ENCODE measurements at places on chromosomes 6 and 20.

- peak; percentile 85 for DNase-seq
- no peaks in the 10 kb centered on the region for H3K36me3 ChIP-seq
- H3K4me3 ChIP-seq = peak overlapping the region; percentile 59
- peaks cover 96% of the 10 kb centered on the region for H3K4me1 ChIP-seq
- H3K27ac ChIP-seq = peak overlapping the region; percentile 66
- no peaks in the 10 kb centered on the region for H3K27me3 ChIP-seq
These were observed 25.3 kb downstream of the RIPOR2 start for GRCh38 chr6:24910331-24910960.

- no peak for DNase-seq
- no peaks in the 10 kb centered on the region for H3K4me1 ChIP-seq
- no peak overlapping the region for H3K4me3 ChIP-seq
- no peaks in the 10 kb centered on the region for H3K36me3 ChIP-seq
These were observed 267.6 kb upstream of the PRND start for GRCh38 chr20:4454111-4454510.

- DNase-seq = no peak
- H3K4me3 ChIP-seq = no peak overlapping the region
- H3K27me3 ChIP-seq = no peaks in the 10 kb centered on the region
- no peak overlapping the region for H3K27ac ChIP-seq
These were observed 52.2 kb downstream of the ZMYND8 start for GRCh38 chr20:47304287-47304686.

DNA sequence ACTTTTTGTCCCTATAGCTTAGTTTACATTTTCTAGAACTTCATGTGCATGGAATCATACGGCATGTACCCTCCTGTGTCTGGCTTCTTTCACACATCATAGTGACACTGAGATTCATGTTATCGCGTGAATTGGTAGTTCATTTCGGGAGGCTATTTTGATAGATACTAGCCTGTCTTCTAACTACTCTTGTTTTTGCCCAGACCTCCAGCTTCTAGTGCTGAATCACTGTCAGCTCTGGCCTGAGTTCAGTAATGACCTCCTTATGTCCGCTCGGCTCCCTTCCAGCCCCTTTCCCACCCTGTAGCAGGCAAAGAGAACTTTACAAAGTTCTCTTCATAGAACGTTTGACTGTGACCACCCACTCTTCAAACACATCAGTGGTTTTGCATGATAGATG, 14.1 kb downstream of the MYBL2 start:
- H3K27me3 ChIP-seq = no peaks in the 10 kb centered on the region
- H3K36me3 ChIP-seq = peaks cover 6% of the 10 kb centered on the region
- peak overlapping the region; percentile 98 for H3K27ac ChIP-seq

GRCh38 chr6:110035321-110035720, 57.2 kb downstream of the GPR6 start:
- H3K27me3 ChIP-seq = no peaks in the 10 kb centered on the region
- DNase-seq = no peak
- no peaks in the 10 kb centered on the region for H3K4me1 ChIP-seq
- H3K36me3 ChIP-seq = no peaks in the 10 kb centered on the region
- H3K4me3 ChIP-seq = no peak overlapping the region
- H3K27ac ChIP-seq = no peak overlapping the region

- H3K27me3 ChIP-seq = no peaks in the 10 kb centered on the region
- no peak for DNase-seq
- no peak overlapping the region for H3K4me3 ChIP-seq
- H3K36me3 ChIP-seq = no peaks in the 10 kb centered on the region
- H3K4me1 ChIP-seq = no peaks in the 10 kb centered on the region
These were observed 439.2 kb downstream of the C6orf118 start for GRCh38 chr6:164870164-164870563.

DNA sequence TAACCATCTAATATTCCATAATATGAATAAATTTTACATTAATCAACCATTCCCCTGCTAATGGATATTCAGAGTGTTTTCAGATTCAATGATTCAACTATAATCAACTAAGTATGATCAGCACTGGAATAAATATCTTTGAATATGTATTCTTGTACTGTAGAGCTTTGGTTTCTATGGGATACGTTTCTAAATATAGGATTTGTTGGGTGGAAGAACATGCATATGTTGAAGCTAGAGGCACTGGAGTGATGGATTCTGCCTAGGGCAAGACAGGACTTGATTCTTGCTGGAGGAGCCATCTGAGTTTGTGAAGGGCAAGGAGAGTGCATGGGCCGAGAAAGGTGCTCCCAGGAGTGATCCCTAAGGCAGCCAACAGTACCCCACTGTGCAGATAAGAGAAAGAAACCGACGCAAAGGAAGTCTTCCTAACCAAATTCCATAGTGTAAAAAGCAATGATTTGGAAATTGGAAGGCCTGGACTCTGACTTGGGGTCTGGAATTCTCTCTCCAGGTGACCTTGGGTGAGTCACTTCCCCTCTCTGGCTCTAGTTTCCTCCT, 418.7 kb downstream of the PREX1 start:
- H3K27me3 ChIP-seq = no peaks in the 10 kb centered on the region
- no peak for DNase-seq

- no peak overlapping the region for H3K4me3 ChIP-seq
- DNase-seq = no peak
- H3K36me3 ChIP-seq = no peaks in the 10 kb centered on the region
- H3K27me3 ChIP-seq = no peaks in the 10 kb centered on the region
- peaks cover 20% of the 10 kb centered on the region for H3K4me1 ChIP-seq
These were observed 85.2 kb downstream of the TNFAIP3 start for GRCh38 chr6:137952247-137952646.

DNA sequence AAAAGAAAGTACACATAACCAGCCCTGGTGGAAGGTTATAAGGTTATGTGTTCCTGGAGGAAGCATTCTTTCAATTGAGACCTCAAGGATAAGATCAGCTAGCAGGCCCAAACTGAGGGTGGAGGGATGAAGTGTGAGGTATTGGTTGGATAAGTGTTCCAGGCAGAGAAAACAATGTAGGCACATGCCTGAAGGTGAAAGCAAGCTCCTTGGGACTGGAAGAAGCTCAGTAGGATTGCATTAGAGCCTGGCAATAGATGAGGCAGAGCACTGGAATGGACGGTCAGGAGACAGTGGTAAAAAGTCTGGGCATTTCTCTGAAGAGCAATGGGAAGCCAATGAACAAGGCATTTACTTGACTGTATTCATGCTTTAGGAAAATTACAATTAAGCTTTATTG, 89.9 kb upstream of the SHLD1 start:
- H3K4me1 ChIP-seq = peaks cover 36% of the 10 kb centered on the region
- no peaks in the 10 kb centered on the region for H3K27me3 ChIP-seq
- no peaks in the 10 kb centered on the region for H3K36me3 ChIP-seq
- H3K27ac ChIP-seq = no peak overlapping the region

DNA sequence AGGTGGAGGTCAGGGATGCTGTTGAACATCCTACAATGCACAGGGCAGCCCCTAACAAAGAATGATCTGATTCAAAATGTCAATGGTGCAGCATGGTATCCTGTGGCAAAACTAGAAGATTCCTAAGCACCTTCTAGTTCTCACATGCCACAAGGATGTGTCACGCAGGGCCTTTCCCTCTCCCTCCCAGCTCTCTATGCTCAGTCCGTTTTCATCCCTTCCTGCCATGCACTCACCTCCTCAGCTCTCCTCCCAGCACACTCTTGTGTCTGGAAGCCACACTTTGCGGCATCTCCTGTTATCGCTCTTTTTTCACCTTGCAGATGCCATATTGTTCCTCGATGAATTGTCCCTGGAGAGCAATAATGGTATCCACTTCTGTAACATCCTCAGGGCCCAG, 263.4 kb downstream of the CDC5L start:
- H3K4me1 ChIP-seq = no peaks in the 10 kb centered on the region
- no peaks in the 10 kb centered on the region for H3K36me3 ChIP-seq
- no peak overlapping the region for H3K27ac ChIP-seq
- DNase-seq = no peak

DNA sequence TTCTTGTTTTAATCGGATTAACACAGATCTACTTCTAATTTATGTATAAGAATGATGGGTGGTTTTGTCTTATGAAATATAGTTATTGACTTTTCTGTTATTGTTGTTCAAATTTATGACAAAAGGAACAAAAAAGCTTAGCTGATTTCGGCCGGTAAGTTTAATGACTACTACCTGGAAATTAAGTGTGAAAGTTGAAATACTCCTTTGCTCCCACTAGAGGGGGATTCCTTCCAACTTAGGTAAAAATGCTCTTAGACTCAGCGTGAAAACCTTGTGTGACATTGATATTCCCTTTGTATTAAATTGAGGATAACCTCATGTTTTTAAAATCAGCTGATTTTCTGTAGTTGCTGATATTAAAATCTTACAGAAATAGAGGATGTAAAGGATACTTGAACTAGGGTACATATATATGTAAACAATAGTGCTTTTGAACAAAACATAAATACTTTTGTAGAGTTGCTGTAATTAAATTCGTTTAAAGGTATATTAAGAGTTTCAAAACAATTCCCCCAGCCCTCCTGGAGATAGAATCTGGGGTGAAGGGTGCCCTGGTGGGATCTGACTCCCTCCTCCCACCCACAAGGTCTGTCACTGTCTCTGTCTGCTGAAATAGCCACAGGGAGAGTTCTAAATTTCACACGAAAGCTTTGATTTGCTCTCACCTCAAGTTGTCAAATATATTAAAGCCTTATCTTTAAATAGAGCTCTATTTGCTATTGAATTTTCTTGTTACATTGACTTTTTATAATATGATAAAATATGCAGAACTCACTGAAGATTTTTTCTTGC, 257.5 kb downstream of the ARID1B start:
- H3K4me3 ChIP-seq = no peak overlapping the region
- H3K4me1 ChIP-seq = peaks cover 25% of the 10 kb centered on the region
- peaks cover 1% of the 10 kb centered on the region for H3K36me3 ChIP-seq
- no peaks in the 10 kb centered on the region for H3K27me3 ChIP-seq
- DNase-seq = peak; percentile 64
- H3K27ac ChIP-seq = no peak overlapping the region

DNA sequence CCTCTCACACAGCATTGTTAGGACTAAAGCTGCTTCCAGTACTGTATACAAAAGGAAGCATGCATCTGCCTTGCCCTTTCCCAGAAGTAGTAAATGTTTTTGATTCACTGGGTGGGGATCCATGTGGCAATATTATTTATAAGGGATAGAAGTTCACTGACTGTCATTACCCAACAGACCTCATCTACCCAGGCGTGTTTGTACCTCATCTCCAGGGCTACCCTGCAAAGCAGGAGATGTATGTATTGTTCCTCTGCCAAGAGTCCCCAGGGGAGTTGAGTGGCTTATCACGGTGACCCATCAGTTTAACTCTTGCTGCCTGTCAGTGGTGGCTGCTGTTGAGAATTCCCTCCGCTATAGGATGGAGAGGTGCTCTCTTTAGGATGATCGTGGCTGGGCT, 42.5 kb downstream of the SLC24A3 start:
- H3K27ac ChIP-seq = no peak overlapping the region
- H3K36me3 ChIP-seq = no peaks in the 10 kb centered on the region
- no peaks in the 10 kb centered on the region for H3K4me1 ChIP-seq
- no peak for DNase-seq
- H3K27me3 ChIP-seq = no peaks in the 10 kb centered on the region

GRCh38 chr6:118864341-118865099, 29.4 kb upstream of the ASF1A start:
- no peak overlapping the region for H3K4me3 ChIP-seq
- H3K27me3 ChIP-seq = no peaks in the 10 kb centered on the region
- DNase-seq = no peak
- H3K4me1 ChIP-seq = peaks cover 18% of the 10 kb centered on the region
- no peak overlapping the region for H3K27ac ChIP-seq

DNA sequence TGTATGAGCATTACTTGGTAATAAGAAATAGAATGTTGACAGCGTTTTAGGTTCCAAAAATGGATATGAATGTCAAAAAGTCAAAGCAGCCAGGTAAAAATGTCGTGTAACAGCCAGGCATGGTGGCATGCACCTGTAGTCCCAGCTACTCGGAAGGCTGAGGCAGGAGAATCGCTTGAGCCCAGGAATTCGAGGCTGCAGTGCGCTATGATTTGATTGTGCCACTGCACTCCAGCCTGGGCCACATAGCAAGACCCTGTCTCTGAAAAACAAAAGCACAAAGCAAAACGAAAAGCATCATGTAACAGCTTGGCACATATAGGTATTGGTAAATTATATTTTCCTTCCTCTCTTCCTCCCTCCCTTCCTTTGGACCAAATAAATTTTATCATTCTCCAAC, 16.2 kb upstream of the FOXP4 start:
- DNase-seq = no peak
- H3K4me3 ChIP-seq = no peak overlapping the region
- H3K36me3 ChIP-seq = no peaks in the 10 kb centered on the region
- H3K4me1 ChIP-seq = peaks cover 40% of the 10 kb centered on the region
- no peaks in the 10 kb centered on the region for H3K27me3 ChIP-seq

DNA sequence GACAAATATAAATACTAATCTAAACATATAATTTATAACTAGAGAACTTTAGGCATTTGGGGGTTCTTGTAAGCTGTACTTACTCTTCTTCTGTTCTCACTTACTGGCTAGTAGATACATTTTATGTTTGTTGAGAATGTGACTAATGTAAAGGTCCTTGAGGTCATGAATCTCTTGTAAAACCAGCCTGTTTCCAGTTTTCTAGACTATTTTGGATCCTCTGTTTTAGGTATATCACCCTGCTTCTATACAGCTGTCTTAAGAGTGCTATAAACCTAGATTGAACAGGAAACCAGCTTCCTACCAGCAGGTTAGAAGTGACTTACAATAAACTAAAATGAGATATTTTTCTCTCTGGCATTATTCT, 134.2 kb downstream of the PLCB4 start:
- no peak for DNase-seq
- H3K4me1 ChIP-seq = no peaks in the 10 kb centered on the region
- H3K36me3 ChIP-seq = no peaks in the 10 kb centered on the region
- H3K27me3 ChIP-seq = no peaks in the 10 kb centered on the region

DNA sequence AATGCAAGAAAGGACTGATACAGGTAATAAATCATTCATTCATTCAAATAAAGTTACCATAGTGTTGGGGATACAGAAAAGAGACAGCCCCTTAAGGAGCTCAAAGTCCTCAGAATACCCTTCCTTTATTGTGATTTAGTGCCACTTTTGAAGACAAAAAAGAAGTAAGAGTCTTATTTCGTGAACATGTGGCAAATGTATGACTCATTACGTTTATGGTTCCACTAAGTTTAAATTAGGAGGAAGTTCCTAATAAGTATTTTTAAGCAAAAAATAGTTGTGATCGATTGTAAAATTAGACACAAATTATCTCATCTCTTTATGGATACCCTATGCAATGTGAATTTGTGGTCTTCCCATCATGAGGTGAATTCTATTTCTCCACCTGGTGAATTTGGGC, 38.5 kb upstream of the GCLC start:
- H3K36me3 ChIP-seq = no peaks in the 10 kb centered on the region
- H3K4me1 ChIP-seq = no peaks in the 10 kb centered on the region
- H3K4me3 ChIP-seq = no peak overlapping the region
- DNase-seq = no peak
- no peak overlapping the region for H3K27ac ChIP-seq

DNA sequence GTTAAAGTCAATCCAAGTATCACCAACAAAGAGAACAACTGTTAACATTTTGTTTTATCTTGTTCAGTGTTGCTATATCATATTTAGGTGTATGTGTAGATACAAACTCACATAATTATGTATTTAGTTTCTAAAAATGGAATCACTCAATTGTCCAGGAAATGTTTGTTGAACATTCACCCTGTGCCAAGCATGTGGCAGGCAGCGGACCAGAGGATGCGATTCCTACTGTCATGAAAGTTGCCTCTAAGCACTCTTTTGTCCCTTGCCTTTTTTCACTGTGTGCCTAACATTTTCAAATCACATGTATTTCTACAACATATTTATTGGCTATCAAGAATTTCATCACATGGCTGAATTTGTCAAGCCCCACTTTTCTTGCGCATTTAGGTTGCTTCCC, 16.9 kb upstream of the TGM2 start:
- H3K36me3 ChIP-seq = no peaks in the 10 kb centered on the region
- no peaks in the 10 kb centered on the region for H3K27me3 ChIP-seq
- no peaks in the 10 kb centered on the region for H3K4me1 ChIP-seq
- no peak for DNase-seq
- no peak overlapping the region for H3K4me3 ChIP-seq
- H3K27ac ChIP-seq = no peak overlapping the region

Measured in B cell (primary cell).